ENCODE measurements at places on chromosomes 1 and 21.

DNA sequence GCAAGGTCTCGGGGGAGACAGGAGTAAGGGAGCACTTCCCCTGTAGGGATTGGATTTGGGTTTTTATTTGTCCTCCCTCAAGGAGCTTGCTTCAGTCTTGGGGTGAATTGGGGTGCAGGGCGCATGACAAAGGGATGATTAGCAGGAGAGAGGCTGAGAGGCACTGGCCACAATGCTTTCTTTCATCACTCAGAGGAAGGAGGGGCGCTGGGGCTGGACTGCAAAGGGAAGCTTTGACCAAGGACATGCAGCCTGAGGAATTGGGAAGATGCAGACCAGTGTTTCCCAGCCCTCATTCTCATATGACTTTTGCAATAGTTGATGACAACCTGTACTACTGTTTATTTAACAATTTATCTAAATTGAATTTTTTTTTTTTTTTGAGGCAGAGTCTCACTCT, 34.1 kb upstream of the PDPN start:
- DNase-seq = no peak

- DNase-seq = peak; percentile 75
These were observed 141.8 kb downstream of the TTLL7 start for GRCh38 chr1:83857103-83857502.

GRCh38 chr1:99717005-99717404, 49.4 kb downstream of the FRRS1 start:
- DNase-seq = no peak

GRCh38 chr21:42970946-42971653, 3.3 kb upstream of the PKNOX1 start:
- no peak for DNase-seq

DNA sequence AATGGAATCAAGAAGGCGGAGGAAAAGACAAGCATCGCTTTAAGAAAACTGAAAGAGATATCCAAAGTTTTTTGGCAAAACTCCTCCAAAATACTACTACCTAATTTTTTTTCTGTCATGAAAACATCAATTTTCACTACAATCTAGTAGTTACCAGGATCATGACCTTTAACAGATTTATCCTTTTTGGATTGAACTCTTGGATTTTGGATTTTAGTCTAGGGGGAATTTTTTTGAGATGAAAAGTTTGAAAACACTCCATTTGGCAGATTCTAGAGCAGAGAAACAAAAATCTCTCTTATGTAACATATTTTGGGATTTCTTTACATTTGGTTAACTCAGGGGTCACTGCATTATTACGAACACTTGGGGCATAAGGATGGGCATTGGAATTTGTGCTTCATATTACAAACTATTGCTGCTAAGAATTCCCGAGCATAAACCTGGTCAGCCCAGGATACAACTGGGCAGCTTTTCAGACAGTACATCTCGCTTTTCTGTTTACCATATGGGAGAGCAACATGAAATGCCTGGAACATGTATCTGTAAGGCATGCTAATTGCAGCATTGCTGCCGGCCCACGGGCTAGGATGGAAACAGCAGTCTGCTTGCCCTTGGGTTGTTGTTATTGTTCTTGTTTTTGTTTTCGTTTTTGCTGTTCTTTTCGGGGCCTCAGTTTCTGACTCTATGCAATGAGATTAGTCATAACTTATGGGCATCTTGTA, 264.3 kb downstream of the RHOU start:
- DNase-seq = no peak

- no peak for DNase-seq
These were observed 36.7 kb upstream of the TARDBP start for GRCh38 chr1:10975567-10976326.

DNA sequence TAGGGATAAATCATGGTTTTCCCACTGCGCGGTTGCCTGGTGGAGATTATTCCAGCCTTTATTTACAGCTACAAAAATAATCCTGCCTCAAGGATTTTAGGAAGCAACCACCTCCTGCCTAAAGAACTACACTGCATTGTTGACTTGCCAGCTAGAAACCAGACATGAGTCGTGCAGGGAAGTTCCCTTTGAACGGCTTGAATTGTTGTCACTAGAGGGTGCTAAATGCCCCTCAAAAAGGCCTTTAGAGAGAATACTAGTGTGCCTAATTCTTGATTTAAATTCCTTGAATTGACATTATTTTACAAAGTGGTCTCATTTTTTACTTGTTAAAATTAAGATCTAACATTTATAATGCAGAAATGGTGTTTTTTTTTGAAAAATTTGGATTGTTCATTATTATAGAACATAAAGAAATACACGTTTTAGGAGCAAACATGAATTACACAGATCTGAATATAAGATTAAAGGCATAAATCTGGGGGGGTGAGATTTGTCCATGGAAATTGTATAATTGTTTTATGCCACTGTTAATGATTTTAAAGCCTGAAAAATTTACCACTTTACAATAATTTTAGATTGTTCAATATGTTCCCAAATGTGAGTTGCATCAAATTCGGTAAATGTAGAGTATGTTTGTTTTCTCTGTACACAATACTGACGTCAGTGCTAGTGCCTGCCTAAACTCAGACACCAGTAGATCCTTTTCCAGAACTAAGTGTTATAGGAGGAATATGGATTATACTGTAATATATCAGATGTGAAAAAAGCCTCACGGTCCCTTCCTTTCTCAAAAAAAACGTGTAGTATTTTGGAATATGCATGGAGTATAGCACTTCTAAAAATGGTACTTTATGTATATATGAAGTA, 7.6 kb upstream of the ERG start:
- DNase-seq = peak; percentile 76

- no peak for DNase-seq
These were observed 30.9 kb downstream of the SELL start for GRCh38 chr1:169680377-169681019.

DNA sequence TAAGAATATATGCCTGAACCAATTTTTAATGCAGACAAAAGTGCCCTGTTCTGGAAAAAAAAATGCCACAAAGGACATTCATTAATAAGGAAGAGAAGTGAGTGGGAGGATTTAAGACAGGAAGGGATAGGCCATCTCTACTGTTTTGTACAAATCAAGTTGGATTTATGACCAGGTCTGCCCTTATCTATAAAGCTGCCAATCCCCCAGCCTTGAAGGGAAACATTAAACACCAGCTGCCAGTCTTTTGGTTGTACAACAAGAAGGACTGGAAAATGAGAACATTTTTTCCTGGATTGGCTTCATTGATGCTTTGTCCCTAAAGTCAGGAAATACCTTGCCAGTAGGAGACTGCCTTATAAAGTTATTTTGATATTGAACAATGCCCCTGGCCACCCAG, 444.0 kb downstream of the NPHP4 start:
- DNase-seq = no peak

DNA sequence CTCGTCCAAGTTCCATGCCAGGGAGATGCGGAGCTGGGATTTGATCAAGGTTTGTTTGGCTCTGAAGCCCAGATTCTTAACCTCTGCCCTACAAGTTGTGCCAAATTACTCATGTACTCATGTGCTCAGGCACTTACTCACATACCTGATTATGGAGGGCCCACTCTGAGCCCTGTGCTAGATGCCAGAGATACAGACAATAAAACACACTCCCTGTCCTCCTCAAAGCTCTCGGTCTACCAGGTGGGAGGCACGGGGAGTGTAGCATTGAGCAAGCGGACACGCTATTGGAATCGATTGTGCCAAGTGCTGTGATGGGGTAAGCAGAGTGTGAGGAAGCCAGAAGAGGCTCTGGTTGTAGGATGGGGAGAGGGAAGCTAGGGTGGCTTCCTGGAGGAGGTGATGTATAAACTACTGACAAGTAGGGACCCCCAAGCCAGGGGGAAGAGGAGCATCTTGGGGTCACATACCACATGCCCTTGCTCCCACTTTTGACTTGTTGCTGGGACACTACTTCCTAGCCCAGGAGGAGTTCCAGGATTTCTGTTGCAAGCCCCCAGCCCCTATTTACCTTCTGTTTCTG, 49.8 kb upstream of the IFNLR1 start:
- DNase-seq = no peak

- no peak for DNase-seq
These were observed 1.7 kb downstream of the AGMAT start for GRCh38 chr1:15583016-15583706.

GRCh38 chr1:32773018-32773763, 44.0 kb downstream of the YARS1 start:
- DNase-seq = peak; percentile 90

- no peak for DNase-seq
These were observed 715.3 kb upstream of the NEGR1 start for GRCh38 chr1:72997624-72998023.

- DNase-seq = no peak
These were observed 79.9 kb upstream of the LYST start for GRCh38 chr1:235946571-235946981.

- no peak for DNase-seq
These were observed 126.7 kb downstream of the CDC42BPA start for GRCh38 chr1:227191607-227192006.

DNA sequence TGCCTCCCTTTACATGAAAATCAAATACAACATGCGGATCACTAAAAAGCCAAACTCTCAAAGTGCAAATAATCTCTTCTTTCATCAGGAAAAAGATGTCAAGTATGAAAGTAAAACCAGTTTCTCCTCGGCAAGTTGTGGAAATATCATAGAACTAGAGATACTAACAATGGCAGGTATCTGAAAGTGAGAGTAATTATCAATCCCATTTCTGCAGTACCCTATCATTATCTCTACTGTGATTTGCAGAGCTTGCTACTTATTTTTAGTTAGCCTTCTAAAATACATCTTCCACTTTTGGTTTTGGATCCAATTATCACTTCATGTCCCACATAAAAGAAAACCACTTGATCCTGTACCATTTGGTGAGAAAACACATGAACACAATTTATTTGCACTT, 3.0 kb downstream of the TP53BP2 start:
- DNase-seq = no peak

Data from Karpas-422 (cell line).